Natural killer cell treated with Interleukin-12 subunit alpha and Interleukin-12 subunit beta and Interleukin-15 and Interleukin-18, amount 100 ng/mL, for 72 hours (primary cell): ENCODE measurements at places on chromosomes 6 and 20. TPM values are rescaled to one million over a fixed set of nuclear protein-coding genes. Genes with fewer than 3 reads are reported as not detected.

The GSTA3 gene
- not detected for total RNA-seq

The LY6G5B gene
- total RNA-seq: 37.9 TPM

The ARHGAP18 gene
- total RNA-seq: 14.3 TPM

The TREM1 gene
- 0.38 TPM for total RNA-seq

The COL21A1 gene
- not detected for total RNA-seq

The GGTLC1 gene
- not detected for total RNA-seq

The RNF217 gene
- 1.4 TPM for total RNA-seq

The LPA gene
- not detected for total RNA-seq
